Aorta (tissue), 5 donors: ENCODE measurements at places on chromosomes 4 and X.

DNA sequence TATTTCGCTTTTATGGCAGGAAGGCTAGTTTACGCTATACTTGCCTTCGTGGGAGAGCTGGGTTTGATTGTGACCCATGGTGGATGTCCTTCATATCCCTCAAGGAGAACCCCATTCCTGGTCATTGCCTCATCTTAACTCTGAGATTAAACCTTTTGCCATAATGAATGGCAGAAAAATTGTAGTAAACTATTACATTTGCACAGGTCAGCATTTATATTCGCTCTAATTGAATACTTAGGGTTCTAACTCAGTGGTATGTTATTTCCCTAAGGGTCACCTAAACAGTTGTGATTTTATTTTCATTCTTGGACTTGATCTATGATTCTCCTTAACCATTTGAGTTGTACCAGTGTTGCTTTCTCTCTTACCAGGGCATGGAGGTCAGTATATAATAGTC lies 13.4 kb downstream of the PDK3 start:
- DNase-seq, result no peak

DNA sequence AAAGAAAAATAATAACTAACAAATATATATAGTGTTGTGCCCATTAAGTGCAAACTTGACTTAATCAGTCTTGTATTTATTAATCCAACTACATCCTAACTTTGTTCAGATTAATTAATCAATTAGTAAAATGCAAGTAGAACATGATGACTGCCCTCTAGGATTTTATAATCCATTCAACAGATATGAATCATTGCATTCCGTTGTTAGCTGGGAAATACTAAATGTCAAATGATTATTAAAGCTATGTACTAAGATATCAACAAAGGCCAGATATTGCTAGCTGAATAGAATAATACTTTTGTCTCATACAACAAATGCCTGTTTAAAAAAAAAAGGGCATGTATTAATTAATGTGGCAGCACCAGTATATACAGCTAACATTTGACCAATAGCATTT lies 1366.3 kb downstream of the STIM2 start:
- no peak for DNase-seq

- DNase-seq, result no peak
Observed at GRCh38 chr4:34046580-34046979, 2197.7 kb downstream of the ARAP2 start.

DNA sequence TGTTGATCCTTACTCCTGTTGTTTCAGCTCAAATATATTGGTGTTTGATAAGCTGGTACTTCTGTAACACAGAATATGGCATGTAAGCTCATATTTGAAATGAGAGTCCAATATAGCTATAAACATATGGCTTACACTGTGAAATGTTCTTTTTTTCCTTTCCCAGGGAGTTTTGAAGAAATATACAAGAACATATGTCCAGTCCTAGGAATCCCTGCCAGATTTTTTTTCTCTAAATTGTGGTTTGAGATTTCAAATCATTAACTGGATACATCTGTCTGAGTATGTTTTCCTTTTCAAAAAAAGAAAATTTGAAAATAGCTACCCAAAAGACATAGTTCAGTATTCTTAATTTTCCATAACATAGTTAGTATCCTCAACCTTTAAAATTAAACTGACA lies 60.2 kb downstream of the HMGB2 start:
- DNase-seq, result no peak

- no peak for DNase-seq
Observed at GRCh38 chr4:41568363-41568762, 30.4 kb downstream of the LIMCH1 start.

GRCh38 chr4:3294401-3295241 lies 1.8 kb downstream of the RGS12 start:
- peak; percentile 50 for DNase-seq
